Stimulated activated CD8-positive, alpha-beta memory T cell treated with anti-CD3 and anti-CD28 coated beads, Interleukin-15, amount 100 ng/mL, for 1 hour (primary cell): ENCODE measurements at places on chromosomes 3 and 15.

- DNase-seq = no peak
Measured at GRCh38 chr3:28574036-28574435, 225.4 kb upstream of the AZI2 start.

- DNase-seq = no peak
Measured at GRCh38 chr3:56164436-56164835, 303.8 kb downstream of the ERC2 start.

GRCh38 chr15:89068325-89068784 is 19.9 kb upstream of the ABHD2 start:
- no peak for DNase-seq

- no peak for DNase-seq
Measured at GRCh38 chr15:71116942-71117341, 1.7 kb downstream of the THSD4 start.

GRCh38 chr15:89494941-89495637 is 1.3 kb downstream of the RHCG start:
- DNase-seq = no peak

- DNase-seq = no peak
Measured at GRCh38 chr3:13273604-13274105, 146.5 kb downstream of the NUP210 start.

DNA sequence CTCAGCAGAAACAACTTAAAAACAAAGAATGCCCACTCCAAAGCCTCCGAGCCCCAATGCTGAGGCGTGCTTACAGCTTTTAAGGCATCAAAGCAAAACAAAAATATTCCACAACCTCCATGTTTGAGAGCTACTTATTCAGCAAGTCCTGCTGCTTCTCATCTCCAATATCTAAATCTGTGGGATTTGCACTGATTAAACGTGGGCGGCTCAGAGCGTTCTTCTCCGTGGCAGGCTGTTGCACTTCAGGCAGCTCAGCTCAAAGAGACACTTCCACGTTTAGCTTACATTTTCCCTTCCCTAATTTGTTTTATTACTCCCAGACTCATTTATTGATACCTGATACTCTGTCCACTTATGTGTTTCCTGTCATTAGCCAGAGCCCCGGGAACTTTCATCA is 282.6 kb upstream of the MCTP2 start:
- DNase-seq = no peak

GRCh38 chr15:84885801-84886200 is 1.3 kb downstream of the SLC28A1 start:
- no peak for DNase-seq

DNA sequence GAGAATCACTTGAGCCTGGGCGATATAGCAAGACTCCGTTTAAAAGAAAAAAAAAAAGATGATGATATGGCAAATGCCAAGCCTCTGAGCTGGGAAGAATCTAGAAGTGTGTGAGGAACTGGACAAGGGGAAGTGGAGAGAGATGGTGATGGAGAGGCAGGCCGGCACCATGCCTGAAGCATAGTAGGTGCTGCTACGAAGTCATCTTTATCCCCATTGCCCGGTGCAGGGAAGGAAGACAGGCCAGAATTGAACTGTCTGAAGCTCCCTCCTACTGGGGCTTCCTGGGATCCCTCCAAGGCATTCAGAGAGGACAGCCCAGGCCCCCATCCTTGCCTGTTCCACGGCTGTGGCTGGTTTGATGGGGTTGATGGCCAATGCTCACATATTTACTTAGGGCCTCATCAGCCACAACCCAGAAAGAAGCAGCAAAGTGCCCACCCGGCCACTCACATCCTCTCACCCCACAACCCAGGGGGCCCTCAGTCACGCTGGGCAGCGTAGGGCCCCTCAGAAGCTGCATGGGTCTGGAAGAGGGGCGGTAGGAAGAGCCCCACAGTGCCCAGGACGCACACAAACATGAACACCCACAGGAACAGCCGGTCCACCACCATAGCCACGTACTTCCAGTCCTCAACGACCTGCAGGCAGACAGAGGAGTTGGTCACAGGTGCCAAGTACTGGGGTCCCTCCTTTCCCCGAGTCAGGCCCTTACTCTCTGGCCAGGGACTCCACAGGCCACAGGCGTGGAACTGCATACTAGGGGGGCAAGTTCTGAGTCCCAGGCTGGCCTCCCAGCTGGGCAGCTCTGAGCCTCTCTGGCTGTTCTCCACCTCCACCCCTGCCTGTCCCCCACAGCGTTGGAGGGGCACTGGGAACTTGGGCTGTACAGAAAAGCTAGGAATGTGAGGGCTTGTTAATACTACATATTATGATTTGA is 4.1 kb upstream of the CHRNA3 start:
- no peak for DNase-seq

- no peak for DNase-seq
Measured at GRCh38 chr15:30895461-30896210, 8.1 kb upstream of the FAN1 start.

DNA sequence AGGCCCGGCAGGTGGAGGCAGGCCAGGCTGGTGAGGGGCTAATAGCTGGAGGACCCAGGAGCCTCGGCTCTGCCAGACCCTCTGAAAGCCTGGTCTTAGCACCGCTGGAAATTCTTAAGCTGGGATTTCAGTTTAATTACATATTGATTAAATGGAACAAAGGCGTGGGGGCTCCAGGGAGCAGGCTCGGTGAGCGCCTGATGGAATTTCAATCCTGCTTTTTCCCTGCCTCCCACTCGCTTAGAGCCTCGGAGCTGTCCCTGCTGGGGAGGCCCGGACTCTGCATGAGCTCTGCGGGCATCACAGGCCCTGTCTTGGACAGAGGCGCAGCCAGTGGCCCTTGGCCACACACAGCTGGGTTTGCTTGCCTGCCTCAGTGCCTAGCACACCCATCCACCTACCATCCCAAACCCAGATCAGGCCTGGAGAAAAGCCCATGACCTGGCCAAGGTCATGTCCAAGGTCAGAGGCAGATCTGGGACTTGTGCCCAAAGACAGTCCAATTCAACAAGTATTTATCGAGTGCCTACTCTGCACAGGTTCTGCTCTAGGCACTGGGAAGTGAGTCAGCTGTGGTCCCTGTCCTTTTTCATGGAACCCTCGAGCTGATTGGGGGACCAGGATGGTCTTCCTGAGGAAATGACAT is 40.6 kb downstream of the LINGO1 start:
- DNase-seq = no peak

GRCh38 chr3:123028233-123028828 is 768 bp upstream of the SEMA5B start:
- no peak for DNase-seq

DNA sequence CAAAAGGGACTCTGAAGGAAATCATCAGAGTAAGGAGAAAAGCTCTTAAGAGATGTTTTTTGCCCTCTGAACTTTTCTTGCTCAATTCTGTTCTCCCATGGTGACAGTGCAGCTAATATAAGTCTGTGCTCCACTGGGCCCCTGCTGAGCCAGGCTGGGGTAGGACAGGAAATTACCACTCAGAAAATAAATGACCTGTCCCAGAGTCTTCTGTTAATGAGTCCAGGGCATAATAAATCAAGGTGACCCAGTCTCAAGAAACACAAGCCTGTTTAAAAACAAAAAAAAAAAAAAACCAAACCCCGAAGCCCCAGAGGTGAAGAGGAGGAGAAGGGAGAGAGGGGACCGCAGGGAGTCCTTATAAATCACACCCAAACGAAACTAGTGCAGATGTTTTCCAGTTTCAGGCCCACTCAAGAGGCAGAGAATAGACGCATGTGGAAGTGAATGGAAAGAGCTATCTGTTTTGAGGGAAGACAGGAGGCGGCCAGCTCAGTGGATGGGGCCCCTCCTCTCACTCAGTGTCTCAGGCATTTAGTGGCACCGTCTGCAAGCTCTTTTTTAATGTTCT is 59.8 kb upstream of the BOC start:
- no peak for DNase-seq

DNA sequence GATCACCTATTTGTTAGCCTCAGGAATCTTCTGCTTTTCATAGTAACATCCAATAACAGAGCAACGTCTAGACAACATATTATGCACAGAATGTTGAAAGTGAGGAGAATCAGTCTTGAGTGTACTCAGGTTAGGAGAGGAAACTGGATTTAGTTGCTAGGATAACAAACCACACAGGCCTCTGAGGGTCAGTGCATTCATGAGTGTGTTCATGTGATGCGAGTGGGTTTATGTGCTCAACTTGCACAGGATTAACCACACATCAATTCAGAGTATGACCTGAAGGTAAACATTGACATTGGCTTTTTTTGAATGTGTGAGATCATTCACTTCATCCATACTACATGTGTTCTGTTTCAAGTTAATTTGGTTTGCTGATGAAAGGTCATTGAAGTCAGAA is 287.6 kb downstream of the DIPK2A start:
- no peak for DNase-seq

DNA sequence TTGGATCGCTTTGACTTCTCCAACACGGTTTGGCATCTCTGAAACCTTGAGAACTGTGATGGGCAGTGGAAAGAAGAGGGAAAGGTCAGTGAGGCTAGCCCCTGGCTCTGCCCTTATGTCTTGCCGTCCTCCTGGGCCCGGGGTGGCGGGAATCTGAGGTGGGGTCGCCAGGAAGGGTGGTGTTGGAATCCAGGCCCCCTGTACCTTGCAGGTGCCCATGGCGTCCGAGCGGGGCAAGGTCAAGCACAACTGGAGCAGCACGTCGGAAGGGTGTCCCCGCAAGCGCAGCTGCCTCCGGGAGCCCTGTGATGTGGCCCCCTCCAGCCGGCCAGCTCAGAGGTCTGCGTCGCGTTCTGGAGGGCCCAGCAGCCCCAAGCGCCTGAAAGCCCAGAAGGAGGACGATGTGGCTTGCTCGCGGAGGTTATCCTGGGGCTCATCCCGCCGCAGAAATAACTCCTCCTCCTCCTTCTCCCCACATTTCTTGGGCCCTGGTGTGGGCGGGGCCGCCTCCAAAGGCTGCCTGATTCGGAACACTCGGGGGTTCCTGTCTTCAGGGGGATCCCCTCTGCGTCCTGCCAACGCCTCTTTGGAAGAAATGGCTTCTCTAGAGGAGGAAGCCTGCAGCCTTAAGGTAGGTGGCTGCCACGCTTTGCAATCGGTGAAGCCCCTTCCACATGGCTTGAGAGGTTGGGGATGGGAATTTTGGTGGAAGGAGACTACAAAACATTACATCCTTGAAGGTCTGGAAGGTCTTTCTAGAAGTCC is 907 bp downstream of the TATDN2 start:
- DNase-seq = no peak

DNA sequence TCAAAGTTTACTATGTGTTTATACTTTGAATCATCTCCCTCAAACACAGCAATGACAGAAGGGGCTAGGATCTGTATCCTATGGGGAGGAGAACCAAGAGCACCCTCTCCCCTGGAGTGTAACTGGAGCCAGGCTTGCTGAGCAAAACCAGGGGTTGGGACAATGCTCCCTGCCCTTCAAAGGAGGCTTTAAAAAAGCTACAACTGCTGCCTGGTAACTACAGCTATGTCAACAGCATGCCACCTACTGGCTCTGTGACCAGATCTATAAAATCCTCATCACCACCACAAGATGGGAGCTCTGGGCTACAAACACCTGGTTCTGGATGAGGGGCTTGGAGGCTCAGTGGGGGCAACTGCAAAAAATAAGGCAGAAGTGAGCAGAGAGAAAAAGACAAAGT is 61.9 kb downstream of the ANO10 start:
- no peak for DNase-seq

GRCh38 chr3:143216709-143217182 is 97.2 kb downstream of the CHST2 start:
- DNase-seq = no peak

DNA sequence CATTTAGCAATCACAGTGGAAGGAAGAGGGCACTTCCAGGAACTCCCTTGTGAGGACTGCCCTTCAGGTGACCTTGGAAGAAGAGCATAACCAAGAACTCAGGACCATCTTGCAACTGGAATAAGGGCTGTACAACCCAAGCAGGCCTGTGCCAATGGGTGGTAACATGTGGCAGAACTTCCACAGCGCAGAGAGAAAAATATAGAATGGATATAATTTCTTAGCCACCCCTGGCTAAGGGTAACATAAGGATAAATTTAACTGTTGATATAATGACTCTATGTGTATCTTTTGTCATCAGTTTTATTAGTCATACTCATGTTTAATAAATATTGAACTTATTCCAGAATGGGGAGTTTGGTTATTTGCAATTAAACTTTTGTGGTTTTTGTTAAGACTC is 13.4 kb upstream of the MFSD1 start:
- DNase-seq = no peak

GRCh38 chr15:65787260-65787659 is 4.8 kb downstream of the DENND4A start:
- DNase-seq = no peak

DNA sequence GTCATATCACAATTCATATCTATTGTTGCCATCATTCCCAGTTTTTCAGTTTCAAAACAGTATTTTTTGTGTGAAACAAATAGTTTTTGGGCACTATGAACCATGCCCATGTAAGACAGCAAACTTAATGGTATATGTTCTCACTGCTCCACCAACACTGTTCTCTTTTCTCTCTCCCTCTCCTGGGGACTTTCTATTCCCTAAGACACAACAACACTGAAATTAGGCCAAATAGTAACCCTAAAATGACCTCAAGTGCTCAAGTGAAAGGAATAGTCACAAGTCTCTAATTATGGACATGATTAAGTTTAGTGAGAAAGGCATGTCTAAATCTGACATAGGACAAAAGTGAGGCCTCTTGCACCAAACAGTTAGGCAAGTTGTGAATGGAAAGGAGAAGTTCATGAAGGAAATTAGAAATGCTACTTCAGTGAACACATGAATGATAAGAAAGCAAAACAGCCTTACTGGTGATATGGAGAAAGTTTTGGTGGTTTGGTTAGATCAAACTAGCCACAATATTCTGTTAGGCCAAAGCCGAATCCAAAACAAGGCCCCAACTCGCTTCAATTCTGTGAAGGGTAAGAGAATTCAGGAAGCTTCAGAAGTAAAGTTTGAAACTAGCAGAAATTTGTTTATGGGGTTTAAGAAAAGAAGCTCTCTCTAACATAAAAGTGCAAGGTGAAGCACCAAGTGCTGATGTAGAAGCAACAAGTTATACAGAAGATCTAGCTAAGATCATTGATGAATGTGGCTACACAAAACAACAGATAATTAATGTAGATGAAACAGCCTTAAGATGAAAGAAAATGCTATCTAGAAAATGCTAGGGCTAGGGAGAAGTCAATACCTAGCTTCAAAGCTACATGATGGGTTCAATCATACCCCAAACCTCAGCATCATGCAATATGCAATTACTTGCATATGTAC is 104.2 kb downstream of the CBLB start:
- no peak for DNase-seq

DNA sequence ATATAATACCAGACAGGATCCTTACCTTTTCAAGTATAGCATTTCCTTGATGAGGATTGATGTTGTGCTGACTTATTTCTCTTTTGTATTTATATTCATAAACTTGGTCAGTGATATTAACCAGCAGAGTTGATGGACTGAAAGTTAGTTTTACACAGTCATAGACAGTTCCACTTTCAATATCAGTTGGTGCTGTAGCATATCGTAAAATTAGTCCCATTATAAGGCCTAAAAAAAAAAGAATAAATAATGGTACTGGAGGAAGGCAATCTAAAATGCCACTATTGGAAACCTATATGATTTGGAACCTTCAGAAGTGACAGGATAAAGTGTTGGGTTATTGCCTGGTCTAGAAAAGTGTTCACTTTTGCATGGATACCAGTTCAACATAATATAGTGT is 16.3 kb downstream of the SLC9A9 start:
- DNase-seq = no peak
